ENCODE measurements at places on chromosomes 16 and 17. TPM values are rescaled to one million over a fixed set of nuclear protein-coding genes. Genes with fewer than 3 reads are reported as not detected.

DNA sequence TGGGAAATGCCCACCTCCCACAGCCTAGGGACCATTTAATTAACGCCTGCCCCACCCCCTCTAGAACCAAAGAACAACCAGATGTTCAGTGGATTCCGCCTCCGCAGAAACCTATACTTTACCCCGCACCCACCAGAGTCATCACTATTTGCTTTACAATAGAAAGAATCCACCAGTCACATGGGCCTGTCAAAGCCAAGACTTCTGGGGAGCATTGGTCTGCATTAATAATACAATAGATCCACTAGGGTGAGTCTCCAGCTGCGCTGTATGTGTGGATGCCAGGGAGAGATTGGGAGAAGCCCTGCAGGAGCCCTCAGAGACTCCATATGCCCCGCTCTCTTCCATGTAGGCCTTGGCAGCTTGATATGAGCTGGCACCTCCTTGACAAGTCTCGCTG lies 31.3 kb downstream of the CLEC19A start:
- H3K4me3 ChIP-seq = no peak overlapping the region
- H3K27ac ChIP-seq = no peak overlapping the region
- H3K36me3 ChIP-seq = no peaks in the 10 kb centered on the region
- no peak for DNase-seq
- no peaks in the 10 kb centered on the region for H3K27me3 ChIP-seq

DNA sequence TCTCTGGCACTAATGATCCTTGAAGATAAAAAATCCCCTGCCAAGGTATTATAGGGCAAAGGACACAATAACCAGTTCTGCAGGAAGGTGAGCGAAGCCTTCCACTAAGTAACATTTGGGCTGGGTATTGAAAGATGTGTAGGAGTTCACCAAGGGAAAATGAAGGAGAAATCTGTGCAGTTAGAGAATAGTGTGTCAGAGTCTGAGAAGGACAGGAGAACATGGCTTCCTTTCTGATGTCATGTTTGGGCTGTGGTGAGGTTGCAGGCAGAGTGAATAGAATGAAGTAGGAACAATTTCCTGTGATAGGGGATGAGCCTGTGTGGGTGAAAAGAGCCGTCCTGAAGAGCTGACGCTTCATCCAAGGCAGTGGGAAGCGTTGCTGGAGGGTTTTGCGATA lies 24.1 kb upstream of the CIITA start:
- H3K27me3 ChIP-seq = peaks cover 3% of the 10 kb centered on the region
- no peak for DNase-seq
- H3K36me3 ChIP-seq = no peaks in the 10 kb centered on the region
- H3K4me1 ChIP-seq = no peaks in the 10 kb centered on the region
- H3K4me3 ChIP-seq = no peak overlapping the region

DNA sequence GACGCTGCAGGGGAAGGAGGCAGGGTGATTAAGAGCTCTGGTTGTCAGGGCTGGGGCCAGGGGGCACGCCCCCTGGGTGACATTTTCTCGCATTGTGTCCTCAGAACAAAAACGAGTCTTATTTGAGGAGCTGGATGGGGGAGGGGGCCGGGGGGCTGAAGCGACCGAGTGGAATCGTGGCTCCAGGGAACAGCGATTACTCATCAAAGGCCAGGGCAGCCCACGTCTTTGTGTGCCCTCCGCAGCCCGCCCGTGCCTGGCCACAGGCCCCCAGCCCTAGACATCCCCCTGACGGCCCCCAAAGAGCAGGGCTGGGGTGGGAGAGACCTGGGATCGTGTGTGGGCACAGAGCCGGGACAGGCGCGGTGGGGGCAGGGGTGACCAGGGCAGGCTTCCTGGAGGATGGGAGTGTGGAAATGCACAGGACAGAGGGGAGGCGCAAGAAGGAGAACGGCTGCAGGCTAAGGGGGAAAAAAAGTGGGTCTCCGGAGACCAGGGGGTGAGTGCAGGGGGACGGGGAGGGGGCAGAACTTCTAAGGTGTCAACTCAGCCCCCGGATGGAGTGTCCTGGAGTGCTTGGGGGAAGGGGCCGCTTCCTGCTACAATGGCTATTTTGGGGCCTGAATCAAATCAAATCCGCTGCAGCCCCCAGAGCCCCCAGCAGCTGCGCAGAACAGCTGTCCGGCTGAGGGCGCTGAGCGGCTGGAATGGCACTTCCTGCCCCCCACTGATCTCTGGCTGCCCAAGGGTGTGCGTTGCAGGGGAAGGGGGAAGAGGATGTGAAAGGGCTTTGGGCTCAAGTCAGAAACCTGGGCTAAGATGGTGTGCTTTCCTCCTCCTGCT lies 24.0 kb upstream of the PHB1 start:
- H3K36me3 ChIP-seq = no peaks in the 10 kb centered on the region
- peaks cover 3% of the 10 kb centered on the region for H3K4me1 ChIP-seq
- DNase-seq = no peak
- no peak overlapping the region for H3K4me3 ChIP-seq
- H3K27me3 ChIP-seq = peaks cover 57% of the 10 kb centered on the region

DNA sequence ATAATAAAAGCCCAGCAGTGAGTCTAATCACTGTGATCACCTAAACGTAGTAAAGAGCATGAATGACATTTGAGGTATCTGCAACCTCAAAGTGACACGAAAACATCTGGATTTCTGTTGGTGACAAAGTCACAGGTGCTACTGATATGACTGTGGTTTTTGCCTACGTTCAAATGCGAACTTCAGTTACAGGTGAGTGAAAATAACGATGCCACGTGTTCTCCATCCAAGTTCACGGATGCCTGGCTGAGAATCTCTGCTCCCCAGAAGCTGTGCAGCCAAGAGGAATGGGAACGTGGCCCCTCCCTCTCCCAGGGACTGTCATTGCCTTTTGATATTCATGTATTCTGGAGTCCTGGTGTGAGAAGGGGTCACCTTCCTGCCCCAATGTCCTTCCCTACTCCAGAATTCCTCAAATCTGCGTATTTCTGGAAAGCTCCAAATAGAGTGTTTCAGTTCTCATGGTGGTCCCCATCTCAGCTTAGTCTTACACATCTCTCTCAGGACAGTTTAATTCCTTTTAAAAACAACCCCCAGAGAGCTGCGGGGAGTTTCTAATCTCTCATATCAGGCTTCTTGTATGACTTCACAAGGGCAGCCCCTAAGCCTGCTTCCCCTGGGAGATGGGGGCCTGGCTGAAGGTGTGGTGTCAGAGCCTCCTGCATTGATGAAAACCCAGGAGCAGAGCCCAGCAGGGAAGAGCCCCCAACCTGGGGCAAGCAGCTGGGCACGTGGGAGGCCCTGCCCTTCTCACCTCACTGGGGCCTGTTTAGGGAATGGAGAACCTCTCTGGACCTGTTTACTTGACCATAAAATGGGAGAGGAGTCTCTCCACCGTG lies 25.8 kb downstream of the PIK3R5 start:
- no peak for DNase-seq
- H3K36me3 ChIP-seq = no peaks in the 10 kb centered on the region
- H3K4me1 ChIP-seq = no peaks in the 10 kb centered on the region
- H3K27me3 ChIP-seq = no peaks in the 10 kb centered on the region
- H3K27ac ChIP-seq = no peak overlapping the region

GRCh38 chr16:10883004-10883403 lies 6.0 kb downstream of the CIITA start:
- H3K27me3 ChIP-seq = peaks cover 48% of the 10 kb centered on the region
- no peaks in the 10 kb centered on the region for H3K4me1 ChIP-seq
- no peak overlapping the region for H3K27ac ChIP-seq
- no peak for DNase-seq
- H3K4me3 ChIP-seq = no peak overlapping the region
- H3K36me3 ChIP-seq = no peaks in the 10 kb centered on the region

GRCh38 chr17:83152227-83152744 lies 72.9 kb downstream of the METRNL start:
- peaks cover 10% of the 10 kb centered on the region for H3K4me1 ChIP-seq
- H3K36me3 ChIP-seq = no peaks in the 10 kb centered on the region
- peaks cover 8% of the 10 kb centered on the region for H3K27me3 ChIP-seq
- no peak overlapping the region for H3K4me3 ChIP-seq
- no peak overlapping the region for H3K27ac ChIP-seq
- no peak for DNase-seq

GRCh38 chr17:38741921-38742410 lies 6.2 kb downstream of the PCGF2 start:
- peaks cover 23% of the 10 kb centered on the region for H3K4me1 ChIP-seq
- no peak for DNase-seq
- no peaks in the 10 kb centered on the region for H3K27me3 ChIP-seq
- H3K36me3 ChIP-seq = peaks cover 26% of the 10 kb centered on the region

GRCh38 chr17:38606646-38607611 lies 1.2 kb upstream of the SRCIN1 start:
- H3K4me3 ChIP-seq = no peak overlapping the region
- H3K27ac ChIP-seq = no peak overlapping the region
- no peaks in the 10 kb centered on the region for H3K36me3 ChIP-seq
- no peak for DNase-seq
- peaks cover 82% of the 10 kb centered on the region for H3K27me3 ChIP-seq

GRCh38 chr16:4313563-4314531 lies 2.0 kb upstream of the GLIS2 start:
- H3K4me1 ChIP-seq = peaks cover 24% of the 10 kb centered on the region
- no peaks in the 10 kb centered on the region for H3K36me3 ChIP-seq
- H3K27ac ChIP-seq = no peak overlapping the region
- DNase-seq = no peak
- no peak overlapping the region for H3K4me3 ChIP-seq

DNA sequence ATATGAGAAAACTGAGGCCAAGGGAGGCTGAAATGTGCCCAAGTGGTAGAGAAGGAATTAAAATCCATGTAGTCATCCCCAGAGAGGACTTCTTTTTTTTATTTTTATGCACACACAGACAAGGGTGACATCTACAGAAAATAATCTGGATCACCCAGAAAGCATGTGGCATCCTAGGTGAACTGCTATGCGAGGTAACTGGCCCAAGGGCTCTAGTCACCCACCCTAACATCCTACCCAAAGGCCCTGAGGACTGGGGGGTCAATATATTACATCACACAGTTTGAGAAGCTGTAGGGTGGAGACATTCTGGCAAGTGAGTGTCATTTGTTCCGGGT lies 23.3 kb downstream of the TEX14 start:
- H3K4me1 ChIP-seq = no peaks in the 10 kb centered on the region
- H3K27me3 ChIP-seq = no peaks in the 10 kb centered on the region
- no peaks in the 10 kb centered on the region for H3K36me3 ChIP-seq
- no peak for DNase-seq

GRCh38 chr16:24848065-24848464 lies 2.3 kb downstream of the SLC5A11 start:
- H3K36me3 ChIP-seq = no peaks in the 10 kb centered on the region
- peaks cover 7% of the 10 kb centered on the region for H3K4me1 ChIP-seq
- no peak overlapping the region for H3K4me3 ChIP-seq

GRCh38 chr17:33121756-33122155 lies 130.1 kb downstream of the SPACA3 start:
- H3K36me3 ChIP-seq = no peaks in the 10 kb centered on the region
- H3K4me3 ChIP-seq = no peak overlapping the region
- no peak for DNase-seq

- H3K4me3 ChIP-seq = no peak overlapping the region
- H3K27ac ChIP-seq = no peak overlapping the region
- peaks cover under 1% of the 10 kb centered on the region for H3K27me3 ChIP-seq
- no peaks in the 10 kb centered on the region for H3K36me3 ChIP-seq
Measured at GRCh38 chr16:81405702-81406113, 38.9 kb upstream of the CMIP start.

GRCh38 chr16:30557707-30557956 lies 542 bp downstream of the ZNF764 start:
- H3K27ac ChIP-seq = peak overlapping the region; percentile 82
- no peaks in the 10 kb centered on the region for H3K4me1 ChIP-seq
- DNase-seq = no peak
- peak overlapping the region; percentile 73 for H3K4me3 ChIP-seq
- peaks cover 23% of the 10 kb centered on the region for H3K36me3 ChIP-seq

GRCh38 chr17:77140878-77141767 lies at the start of gene SEC14L1:
SEC14L1 (plus strand) TSS chr17:77140969; CDS start chr17:77143597, 2,628 bp downstream.
- peak within 1 kb of the TSS; percentile 71 for H3K4me3 ChIP-seq
- peaks cover 17% of the 10 kb centered on the region for H3K4me1 ChIP-seq
- peaks cover 8% of the 10 kb centered on the region for H3K36me3 ChIP-seq
- no peaks in the 10 kb centered on the region for H3K27me3 ChIP-seq

- H3K4me3 ChIP-seq = no peak overlapping the region
- H3K36me3 ChIP-seq = peaks cover 23% of the 10 kb centered on the region
- H3K27me3 ChIP-seq = no peaks in the 10 kb centered on the region
- no peaks in the 10 kb centered on the region for H3K4me1 ChIP-seq
- no peak overlapping the region for H3K27ac ChIP-seq
Measured at GRCh38 chr17:82076018-82076784, 10.6 kb upstream of the DUS1L start.

- no peaks in the 10 kb centered on the region for H3K36me3 ChIP-seq
- no peak within 1 kb of the TSS for H3K4me3 ChIP-seq
- no peaks in the 10 kb centered on the region for H3K27me3 ChIP-seq
- peaks cover 17% of the 10 kb centered on the region for H3K4me1 ChIP-seq
Measured at GRCh38 chr16:27401768-27402568, at the start of gene IL21R. IL21R (plus strand) TSS chr16:27402174; CDS start chr16:27430072, 27,898 bp downstream.

DNA sequence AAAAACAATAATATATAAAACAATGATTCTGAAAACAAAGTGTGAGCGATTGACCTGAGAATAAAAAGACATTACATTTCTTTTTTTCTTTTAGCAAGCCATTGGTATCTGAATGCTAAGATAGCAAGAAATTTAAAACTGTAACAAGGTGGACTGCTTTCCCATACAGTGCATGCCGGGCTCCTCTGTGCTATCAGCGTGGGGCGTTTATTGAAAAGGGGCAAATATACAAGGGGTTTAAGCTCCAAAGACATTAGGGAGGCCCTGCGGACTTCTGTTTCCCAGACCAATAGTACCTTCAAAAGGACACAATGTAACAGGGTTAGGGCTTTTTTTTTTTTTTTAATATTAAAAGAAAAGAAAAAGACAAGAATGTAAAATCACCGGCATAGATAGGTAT lies 261.3 kb downstream of the ZFHX3 start:
- H3K27ac ChIP-seq = no peak overlapping the region
- H3K4me1 ChIP-seq = peaks cover 7% of the 10 kb centered on the region
- no peaks in the 10 kb centered on the region for H3K27me3 ChIP-seq
- H3K36me3 ChIP-seq = peaks cover 13% of the 10 kb centered on the region

DNA sequence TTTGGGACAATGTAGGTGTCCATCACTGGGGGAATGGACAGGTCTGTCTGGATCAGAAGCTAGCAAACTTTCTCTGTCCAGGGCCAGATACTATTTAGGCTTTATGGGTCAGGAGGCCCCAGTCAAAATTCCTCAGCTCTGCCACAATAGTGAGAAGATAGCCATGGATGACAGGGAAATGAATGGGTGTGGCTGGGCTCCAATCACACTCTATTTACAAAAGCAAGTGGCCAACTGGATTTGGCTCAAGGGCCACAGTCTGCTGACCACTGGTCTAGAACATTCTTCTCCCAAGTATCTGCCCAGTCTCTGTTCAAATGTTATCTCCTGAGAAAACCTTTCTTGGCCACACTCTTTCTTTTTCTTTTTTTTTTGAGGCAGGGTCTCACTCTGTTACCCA lies 339.9 kb downstream of the SOX9 start:
- H3K4me3 ChIP-seq = no peak overlapping the region
- H3K27me3 ChIP-seq = no peaks in the 10 kb centered on the region
- H3K36me3 ChIP-seq = no peaks in the 10 kb centered on the region
- H3K4me1 ChIP-seq = peaks cover 10% of the 10 kb centered on the region
- H3K27ac ChIP-seq = no peak overlapping the region
- DNase-seq = no peak

Gene KIF2B
- not detected for total RNA-seq

Gene PHOSPHO1
- total RNA-seq = under 0.01 TPM

Gene LRRC46
- not detected for total RNA-seq

Gene SRCAP
- 4.5 TPM for total RNA-seq

Gene TPSD1
- not detected for total RNA-seq

Gene MGAT5B
- total RNA-seq = 0.56 TPM

Gene PITPNM3
- total RNA-seq = 0.56 TPM

Gene RAPGEFL1
- total RNA-seq = 0.28 TPM

Gene SLC16A6
- 0.54 TPM for total RNA-seq

Gene RAB34
- 351 TPM for total RNA-seq
